ENCODE measurements at places on chromosomes 6 and 20.

DNA sequence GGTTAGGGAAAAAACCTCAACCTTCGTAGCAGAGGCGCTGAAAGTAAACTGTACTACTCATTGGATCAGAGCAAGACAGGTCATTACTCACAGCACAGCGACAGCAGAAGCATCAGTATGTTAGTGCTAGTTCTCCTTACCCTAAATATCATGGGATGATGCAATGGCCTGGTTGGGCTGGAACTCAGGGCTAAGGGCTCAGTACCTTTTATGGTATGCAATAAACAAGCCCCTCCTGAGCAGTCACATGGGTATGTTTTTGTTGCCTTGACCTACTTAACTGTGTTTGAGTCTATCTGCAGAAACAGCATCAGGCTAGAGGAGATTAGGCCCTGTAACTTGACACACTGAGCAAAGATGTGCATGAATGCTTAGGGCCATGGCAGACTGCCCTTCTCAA, 369.4 kb upstream of the IMPG1 start:
- DNase-seq, result no peak

DNA sequence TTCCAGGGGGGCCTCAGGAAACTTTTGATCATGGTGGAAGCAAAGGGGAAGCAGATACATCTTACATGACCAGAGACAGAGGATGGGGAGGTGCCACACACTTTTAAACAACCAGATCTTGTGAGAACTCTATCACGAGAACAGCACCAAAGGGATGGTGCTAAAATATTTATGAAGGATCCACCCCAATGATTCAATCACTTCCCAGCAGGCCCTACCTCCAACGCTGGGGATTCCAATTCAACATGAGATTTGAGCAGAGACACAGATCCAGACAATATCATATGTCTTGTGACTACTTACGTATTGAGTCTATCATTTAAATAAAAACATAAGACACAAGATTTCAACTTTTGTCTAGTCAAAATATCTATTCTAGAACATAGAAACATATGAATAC, 351.9 kb downstream of the EPM2A start:
- no peak for DNase-seq

DNA sequence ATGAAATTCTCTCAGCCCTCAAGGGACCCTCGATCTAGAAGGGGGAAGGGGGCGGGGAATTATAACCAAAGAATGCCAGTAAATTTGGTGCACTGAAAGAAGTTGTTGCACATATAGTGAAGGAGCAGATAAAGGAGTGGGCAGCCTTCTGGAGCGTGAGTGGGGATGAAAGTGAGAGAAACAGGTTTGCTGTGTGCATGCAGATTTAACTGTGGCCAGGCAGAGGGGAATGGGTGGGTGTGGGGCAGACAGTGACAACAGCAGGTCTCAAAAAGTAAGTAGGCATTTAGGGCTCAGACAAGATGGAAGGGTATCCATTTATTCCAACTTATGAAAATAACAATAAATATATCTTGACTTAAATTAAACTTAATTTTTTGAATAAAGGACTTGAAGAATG, 149.1 kb downstream of the KCNQ5 start:
- DNase-seq, result no peak

- DNase-seq, result no peak
These were observed 71.1 kb downstream of the ASCC3 start for GRCh38 chr6:100810015-100810414.

DNA sequence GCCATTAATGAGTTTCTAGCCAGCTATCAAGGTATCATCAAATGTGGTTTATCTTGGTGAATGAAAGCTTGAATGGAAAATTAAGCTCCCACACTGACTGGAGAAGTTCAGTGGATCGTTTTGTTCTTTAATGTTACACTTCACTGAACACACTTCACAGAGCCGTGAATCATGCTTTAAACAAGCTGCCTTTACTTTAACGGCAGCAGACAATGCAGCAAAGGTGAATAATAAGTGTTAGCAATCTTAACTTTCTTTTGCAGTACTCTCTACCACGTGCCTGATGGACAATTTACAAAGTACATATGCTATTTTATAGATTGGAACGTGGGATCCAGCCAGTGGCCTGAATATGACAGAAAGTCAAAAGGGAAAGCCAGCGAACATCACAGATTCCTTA, 424.5 kb downstream of the GRIK2 start:
- DNase-seq, result no peak

GRCh38 chr20:24950128-24950835, 1.2 kb downstream of the CST7 start:
- no peak for DNase-seq

DNA sequence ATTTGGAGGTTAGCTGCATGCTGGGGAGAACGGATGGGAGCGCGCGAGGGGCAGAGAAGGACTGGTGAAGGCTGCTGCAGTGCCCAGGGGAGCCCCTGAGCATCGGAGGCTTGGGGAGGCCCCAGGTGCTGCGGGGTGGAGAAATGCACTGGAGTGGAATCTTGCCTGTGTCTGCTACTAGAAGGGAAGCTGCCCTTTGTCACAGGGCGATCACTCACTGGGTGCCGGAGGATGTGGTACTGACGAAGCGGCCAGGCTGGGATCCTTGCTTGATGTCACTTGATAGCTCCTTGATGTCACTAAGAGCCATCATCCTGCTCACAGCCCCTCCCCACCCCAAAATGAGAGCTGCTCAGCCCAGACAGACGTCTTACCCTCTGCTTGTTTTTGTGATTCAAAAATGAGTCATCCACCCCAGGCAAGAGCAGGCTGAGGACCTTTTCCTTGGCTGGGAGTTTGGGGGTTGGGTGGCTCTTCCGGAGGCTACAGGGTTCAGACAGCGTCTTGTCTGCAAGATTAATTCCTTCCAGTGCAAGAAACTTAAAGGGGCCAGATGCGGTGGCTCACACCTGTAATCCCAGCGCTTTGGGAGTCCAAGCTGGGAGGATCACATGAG, 62.6 kb upstream of the PMEPA1 start:
- no peak for DNase-seq

GRCh38 chr6:159481897-159482296, 211.1 kb downstream of the SOD2 start:
- no peak for DNase-seq
